Mesothelial cell of epicardium (in vitro differentiated cells): ENCODE measurements at places on chromosomes 11 and 22.
A peak's percentile ranks its signal among the peaks of the same experiment; 100 is the strongest.

DNA sequence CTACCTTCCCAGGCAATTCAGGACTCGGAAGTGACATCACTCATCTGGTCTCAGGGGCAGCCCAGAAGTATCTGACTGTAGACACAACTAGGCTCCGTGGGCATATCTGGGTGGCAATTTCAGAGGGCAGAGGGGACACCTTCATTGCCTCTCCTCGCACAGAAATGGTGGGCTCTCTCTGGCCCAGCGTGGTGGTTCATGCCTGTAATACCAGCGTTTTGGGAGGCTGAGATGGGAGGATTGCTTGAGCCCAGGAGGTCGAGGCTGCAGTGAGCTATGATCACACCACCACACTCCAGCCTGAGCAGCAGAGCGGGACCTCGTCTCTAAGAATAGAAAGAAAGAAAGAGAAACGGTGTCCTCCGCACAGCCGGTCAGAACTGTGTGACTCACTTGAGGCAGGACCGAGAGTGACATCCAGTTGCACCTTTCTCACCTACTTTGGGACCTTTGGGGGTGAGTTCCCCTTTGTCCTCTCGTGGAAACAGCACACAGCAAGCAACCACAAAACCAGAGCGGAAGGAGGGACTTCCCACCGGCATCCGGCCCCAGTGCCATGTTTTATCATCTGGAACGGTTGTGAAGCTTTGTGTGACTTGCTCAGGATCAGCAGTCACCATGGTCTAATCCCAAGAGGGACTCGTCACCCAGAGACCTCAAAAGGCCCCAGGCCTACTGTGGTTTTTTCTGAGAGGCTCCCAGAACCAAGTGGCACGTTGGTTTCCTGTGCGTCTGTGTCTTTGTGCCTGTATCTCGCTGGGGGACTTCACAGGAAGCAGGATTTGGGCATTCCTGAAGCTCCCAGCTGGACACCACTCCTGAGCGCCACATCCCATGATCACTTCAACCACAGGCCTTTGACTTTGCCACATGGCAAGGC lies 38.4 kb upstream of the EMID1 start:
- no peak for DNase-seq

GRCh38 chr11:32172848-32173834 lies 82.3 kb downstream of the RCN1 start:
- peak; percentile 65 for DNase-seq

GRCh38 chr22:29126670-29127395 lies 54.0 kb downstream of the KREMEN1 start:
- no peak for DNase-seq

DNA sequence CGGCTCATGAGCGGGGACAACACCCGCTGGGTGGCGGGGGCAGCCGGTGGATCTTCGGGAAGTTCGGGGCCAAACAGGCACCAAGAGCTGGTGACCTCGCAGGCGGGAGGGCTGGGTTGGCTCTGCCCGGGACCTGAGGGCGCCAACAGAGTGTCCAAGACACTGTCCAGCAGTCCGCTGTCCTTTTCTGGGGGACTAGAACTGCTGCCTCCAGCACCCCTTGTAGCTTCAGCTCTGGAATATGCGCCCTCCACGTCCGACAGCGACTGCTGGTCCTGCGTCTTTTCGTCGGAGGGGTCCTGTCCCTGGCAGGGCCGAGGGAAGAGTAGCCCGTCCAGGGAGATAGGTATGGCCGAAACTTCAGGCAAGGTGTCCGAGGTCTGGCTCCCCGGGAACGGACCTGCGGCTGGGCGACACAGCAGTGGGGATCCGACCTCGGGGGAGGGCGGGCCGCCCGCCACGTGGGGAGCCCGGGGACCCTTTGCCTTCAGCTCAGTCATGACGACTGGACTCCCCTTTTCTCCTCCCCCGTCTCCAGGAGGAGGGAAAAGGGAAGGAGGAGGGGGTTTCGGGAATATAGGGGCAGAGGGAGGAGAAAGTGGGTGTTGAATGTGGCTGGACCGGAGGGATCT lies 926 bp downstream of the PGR start:
- no peak for DNase-seq
